ENCODE measurements at places on chromosomes 16 and 17. TPM values are rescaled to one million over a fixed set of nuclear protein-coding genes. Genes with fewer than 3 reads are reported as not detected.

The GHDC gene
- 25.2 TPM for total RNA-seq

The RDM1 gene
- 0.36 TPM for total RNA-seq

The COIL gene
- 12.5 TPM for total RNA-seq

The PLA2G10 gene
- total RNA-seq, result 39.1 TPM

The AARSD1 gene
- 24.1 TPM for total RNA-seq

DNA sequence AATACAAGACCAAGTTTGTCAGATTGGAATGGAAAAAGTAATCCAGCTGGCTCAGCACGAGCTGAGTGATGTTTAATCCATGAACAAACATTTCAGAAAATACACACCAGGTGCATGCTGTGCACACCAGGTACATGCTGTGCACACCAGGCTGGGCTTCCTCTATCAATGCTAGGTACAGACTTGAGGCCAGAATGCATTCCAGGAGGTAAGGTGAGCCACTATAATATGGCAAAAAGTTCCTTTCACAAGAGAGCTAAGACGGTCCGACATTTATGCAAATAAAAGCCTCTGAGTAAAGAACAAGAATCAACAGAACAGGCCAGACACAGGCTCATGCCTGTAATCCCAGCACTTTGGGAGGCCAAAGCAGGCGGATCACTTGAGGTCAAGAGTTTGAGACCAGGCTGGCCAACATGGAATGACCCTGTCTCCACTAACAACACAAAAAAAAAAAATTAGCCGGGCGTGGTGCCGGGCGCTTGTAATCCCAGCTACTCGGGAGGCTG, 128.2 kb downstream of the ZNF778 start:
- DNase-seq, result no peak

GRCh38 chr16:85544016-85544415, 69.1 kb upstream of the GSE1 start:
- DNase-seq, result no peak

- no peak for DNase-seq
These were observed 1.3 kb downstream of the TUBB3 start for GRCh38 chr16:89924297-89924924.

- DNase-seq, result peak; percentile 98
These were observed at the start of gene MBTPS1 for GRCh38 chr16:84116720-84117493. Gene MBTPS1, minus strand, starts transcription at chr16:84116942. Its CDS starts 15,159 bp downstream, at chr16:84101783.

DNA sequence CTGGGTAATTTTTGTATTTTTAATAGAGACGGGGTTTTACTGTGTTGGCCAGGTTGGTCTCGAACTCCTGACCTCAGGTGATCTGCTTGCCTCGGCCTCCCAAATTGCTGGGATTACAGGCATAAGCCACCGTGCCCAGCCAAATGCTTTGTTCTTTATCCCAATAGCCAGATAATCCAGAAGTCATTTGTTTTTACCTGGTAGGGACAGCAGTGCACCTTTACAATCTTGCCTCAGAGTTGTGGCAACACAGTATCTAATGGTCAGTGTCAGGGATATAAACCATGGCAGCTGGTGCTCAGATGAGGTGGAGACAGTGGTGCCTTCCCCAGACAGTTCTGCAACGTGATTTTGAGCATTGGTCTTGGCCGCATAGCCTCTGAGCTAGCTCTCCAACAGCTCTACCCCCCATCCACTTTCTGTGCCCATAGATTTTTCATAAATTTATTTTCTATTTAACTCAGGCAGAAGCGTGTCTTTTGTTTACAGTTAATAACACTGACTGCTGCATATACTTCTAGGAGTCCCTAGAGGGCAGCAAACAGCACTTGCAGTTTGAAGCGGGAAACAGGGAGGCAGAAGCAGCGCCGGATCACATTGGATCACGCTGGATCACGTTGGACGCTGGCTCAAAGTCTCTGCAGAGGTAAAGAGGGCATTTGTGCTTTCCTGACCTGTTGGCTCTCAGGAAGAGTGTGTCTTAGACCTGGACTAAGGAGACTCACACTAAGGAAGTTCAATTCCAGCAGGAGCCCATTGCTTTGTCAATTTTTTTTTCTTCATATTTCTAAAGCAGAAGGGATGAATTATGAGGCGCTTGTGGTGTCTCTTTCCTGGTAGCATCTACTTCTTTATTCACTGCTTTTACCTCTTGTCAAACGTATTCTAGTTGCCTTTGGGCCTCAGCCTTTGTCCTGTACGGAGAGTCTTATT, 5.1 kb upstream of the GGT6 start:
- DNase-seq, result peak; percentile 81

DNA sequence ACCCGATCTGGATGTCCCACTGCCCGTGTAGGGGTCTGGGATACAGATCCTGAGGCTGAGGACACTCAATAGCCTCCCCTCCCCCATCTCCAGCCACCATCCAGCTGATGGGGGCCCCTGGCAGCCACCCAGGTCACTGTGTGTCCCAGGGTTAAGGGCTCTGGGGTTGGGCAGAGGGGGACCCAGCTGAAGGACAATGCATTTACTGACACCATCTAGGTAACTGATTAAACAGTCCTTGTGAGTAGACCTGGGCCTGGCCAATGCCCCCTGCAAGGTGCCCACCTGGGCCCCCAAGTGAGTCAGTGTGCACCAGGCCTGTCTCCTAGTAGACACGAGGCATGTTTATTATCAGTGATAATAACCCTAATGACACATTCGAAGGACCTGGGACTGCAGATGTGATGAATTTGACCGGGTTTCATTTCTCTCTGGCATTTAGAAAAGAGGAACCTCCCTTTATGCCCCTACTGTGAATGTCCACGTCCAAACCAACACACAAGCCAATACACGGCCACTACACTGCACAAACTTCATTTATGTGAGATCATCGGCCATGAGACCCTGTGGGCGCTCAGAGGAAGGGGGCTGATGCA, 261.9 kb upstream of the FOXF1 start:
- no peak for DNase-seq

GRCh38 chr17:31389657-31390381, 1.7 kb upstream of the RAB11FIP4 start:
- DNase-seq, result no peak

GRCh38 chr16:12148120-12148519, 171.6 kb downstream of the SNX29 start:
- DNase-seq, result no peak

DNA sequence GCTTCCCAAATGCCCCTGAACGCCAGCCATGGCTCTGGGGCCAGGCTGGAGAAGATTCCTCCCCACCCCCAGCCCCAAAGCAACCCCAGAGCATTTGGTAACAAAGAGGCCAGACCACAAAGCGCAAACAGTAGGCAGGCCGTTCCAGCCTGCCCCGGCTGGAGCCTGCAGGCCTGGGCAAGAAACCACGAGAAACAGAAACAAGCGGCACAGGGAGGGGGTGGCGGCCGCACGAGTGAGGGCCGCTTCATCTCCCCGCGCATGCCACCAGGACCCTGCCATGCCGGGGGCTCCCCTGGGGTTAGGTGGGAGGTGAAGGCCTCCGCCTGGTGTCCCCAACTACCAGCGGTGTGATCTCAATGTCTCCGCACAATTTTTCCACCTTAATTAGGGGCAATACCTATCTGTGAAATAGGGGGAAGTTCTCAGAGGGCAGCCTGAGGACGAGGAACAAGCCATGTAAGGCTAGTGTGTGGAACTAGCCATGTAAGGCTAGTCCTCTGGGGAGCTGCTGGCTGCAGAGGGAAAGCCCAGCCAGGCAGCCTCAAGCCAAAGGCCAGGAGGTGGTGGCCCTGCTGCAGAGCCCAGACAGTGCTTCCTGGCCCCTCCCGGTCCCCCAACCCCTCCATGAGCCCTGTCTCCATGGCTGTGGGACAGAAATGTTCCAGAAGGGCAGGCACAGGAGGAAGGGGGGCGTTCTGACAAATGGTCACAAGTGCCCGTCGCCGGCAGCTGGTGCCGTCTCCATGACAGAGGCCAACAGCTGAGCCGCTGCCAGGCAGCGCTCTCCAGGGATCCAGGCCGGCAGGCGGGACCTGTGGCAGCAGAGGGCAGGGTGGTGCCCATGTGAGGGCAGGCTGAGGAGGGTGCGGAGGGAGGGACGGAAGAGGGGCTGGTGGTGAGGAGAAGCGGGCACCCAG, 14.5 kb upstream of the MTSS2 start:
- no peak for DNase-seq

DNA sequence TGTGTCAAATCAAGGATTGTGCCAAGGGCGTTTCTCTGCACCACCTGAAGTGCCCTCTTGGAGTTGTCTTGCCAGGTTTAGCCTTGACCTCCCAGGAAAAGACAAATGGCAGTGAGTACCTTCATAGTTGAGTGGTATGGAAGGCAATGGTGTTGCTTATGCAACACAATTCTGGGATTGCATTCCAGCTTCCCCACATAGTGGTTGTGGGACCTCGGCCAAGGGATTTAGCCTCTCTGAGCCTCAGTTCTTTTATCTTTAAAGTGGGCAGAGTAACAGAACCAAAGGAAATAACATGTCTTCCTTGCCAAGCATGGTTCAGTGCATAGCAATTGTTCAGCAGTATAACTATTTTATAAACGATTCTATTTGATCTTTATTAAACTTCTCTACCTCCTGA, 49.4 kb downstream of the CCDC42 start:
- no peak for DNase-seq

GRCh38 chr17:49659661-49660382, 18.1 kb downstream of the SPOP start:
- DNase-seq, result no peak

GRCh38 chr17:2390199-2390836, 10.5 kb downstream of the MNT start:
- DNase-seq, result no peak

DNA sequence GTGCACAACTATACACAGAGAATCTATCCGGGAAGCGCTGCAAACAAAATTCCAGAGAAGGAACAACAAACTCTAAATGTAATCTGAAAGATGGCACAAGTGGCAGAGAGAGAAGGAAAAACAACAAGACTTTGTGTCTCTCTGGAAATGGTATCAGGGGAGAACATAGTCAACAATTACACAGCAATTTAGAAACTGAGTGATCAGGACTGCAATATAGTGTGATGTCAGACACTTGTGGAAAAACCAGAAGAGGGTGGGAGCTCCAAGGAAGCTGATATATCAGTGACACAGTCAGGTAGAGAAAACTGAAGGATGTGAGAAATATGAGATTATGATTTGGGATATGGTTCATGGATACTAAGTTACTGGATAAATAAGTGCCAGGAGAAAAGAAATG, 8.2 kb downstream of the ZNF19 start:
- no peak for DNase-seq

DNA sequence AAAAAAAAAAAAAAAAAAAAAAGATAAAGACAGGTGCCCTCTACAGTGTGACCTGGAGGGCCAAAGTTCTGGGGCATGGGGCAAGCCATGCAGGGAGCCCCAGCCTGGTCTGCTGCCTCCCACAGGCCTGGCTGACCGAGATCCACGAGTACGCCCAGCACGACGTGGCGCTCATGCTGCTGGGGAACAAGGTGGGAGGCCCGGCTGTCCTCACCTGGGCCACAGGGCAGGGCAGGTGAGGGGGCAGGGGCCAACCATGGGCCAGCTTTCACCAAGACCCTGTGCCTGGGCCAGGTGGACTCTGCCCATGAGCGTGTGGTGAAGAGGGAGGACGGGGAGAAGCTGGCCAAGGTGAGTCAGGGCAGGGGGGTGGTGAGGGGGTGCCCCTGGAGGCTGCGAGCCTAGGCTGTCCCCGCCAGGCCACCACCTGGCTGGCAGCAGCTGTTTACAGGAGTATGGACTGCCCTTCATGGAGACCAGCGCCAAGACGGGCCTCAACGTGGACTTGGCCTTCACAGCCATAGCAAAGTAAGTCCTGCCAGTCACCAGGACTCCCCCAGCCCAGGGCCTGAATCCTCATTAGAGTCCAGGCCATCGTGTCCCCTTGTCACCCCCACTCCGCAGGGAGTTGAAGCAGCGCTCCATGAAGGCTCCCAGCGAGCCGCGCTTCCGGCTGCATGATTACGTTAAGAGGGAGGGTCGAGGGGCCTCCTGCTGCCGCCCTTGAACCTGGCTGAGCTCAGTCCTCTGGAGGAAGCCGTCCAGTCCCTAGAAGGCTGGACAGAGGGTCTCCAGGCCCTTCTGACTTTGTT, 2.7 kb upstream of the TRAF7 start:
- no peak for DNase-seq

DNA sequence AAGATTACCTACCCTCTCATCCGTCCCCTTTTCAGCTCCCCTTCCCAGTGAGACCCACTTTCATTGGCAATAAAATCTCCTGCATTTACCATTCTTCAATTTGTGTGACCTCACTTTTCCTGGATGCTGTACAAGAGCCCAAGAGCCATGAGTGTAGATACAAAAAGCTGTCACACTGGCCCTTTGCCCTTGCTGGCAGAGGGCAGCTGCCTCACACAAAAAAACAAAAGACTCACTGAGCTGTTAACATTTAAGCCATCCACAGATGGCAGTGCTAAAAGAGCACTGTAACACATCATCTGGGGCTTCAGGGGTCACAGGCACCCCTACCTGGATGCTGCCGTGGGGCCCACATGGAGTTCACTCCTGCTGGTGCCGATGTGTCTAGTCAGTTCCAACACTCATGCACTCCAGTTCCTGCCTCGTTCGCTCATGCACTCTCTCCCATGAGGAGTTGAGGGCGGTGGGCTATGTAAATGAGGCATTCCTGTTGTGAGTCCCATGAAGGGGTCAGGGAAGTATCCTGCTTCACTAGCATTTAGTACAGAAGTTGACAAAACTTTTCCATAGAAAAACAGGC, 123.1 kb downstream of the CA10 start:
- DNase-seq, result no peak

DNA sequence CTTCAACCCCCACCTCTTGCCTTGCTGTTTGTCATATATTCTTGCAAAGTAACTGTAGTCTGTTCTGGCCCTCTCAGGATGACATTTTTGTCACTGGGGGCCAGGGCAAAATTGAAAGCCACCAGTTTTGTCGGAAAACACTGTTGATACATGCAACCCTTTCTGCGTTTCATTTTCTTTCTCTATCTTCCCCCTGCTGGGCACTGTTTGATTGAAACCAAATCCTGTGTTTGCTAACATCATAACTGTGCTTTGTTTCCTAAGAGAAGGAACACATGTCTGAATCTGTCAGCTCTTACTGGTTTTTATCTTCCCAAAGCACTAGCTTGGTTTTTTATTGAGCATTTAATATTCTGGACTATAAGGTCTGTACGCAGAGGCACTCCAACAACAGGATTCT, 11.7 kb upstream of the CPPED1 start:
- no peak for DNase-seq

DNA sequence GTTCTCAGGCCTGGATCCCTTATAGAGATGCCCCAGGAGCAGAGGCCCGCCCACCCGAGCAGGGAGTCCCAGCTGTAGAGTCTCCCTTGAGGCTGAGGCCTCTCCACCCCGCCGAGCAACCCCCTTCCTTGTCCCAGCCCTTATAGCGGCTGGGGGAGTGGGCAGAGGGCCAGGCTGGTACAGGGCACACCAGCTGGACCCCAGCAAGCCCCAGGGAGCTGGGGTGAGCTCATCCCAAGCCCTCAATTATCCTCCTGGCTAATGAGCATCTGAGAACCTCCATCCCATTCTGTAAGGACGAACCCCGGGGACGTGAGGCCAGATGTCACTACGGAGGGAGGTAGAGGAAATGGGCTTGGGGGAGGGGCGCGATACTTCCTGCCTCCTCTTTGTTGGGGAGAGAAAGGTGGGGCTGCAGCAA, 3.2 kb upstream of the SNN start:
- no peak for DNase-seq

- DNase-seq, result no peak
These were observed 867 bp upstream of the LIMD2 start for GRCh38 chr17:63700528-63701455.
